Cardiac fibroblast (primary cell): ENCODE measurements at places on chromosomes 16 and 17.
A peak's percentile ranks its signal among the peaks of the same experiment; 100 is the strongest.

GRCh38 chr17:57466521-57466920 is 210.2 kb downstream of the MSI2 start:
- no peak for DNase-seq

DNA sequence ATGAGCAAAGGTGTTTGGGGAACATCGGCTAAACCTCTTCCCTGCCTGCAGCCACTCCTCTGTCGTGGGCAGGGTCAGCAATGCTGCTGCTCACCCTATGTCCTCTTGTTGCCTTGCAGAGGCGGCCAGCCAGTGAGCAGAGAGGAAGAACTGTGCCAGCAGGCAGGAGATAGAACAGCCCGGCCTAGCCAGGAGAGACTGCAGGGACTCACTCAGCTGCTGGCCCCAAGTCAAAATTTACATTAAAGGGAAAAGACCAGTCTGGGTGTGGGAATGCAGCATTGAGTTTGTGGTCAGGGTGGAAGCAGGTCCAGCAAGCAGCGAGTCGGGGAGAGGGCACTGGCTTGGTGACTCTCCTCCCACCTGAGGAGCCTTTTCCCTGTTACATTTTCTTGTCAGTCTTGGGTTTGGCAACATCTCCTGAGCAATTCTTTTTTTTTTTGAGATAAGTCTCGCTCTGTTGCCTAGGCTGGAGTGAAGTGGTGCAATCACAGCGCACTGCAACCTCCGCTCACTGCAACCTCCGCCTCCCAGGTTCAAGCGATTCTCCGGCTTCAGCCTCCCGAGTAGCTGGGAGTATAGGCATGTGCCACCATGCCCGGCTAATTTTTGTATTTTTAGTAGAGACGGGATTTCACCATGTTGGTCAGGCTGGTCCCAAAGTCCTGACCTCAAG is 22.7 kb downstream of the LIG3 start:
- DNase-seq = peak; percentile 30

DNA sequence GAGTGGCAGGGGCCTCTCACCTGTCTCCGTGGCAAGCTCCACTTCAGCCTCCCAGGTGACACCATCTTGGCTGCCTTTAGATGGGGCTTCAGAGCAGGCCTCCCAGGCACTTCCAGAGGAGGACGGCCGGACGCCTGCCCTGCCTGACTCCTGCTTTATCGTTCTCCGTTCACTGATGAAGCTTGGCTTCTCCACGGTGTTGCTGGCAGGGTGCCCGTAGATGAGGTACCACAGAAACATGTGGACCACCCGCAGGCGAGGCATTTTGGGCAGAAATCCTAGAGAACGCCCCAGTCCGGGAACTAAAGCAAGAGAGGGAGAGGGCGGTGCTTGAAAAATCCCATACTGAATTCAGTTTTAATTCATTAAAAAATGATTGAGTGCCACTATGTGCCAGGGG is 54.5 kb downstream of the GTF3C1 start:
- peak; percentile 84 for DNase-seq

DNA sequence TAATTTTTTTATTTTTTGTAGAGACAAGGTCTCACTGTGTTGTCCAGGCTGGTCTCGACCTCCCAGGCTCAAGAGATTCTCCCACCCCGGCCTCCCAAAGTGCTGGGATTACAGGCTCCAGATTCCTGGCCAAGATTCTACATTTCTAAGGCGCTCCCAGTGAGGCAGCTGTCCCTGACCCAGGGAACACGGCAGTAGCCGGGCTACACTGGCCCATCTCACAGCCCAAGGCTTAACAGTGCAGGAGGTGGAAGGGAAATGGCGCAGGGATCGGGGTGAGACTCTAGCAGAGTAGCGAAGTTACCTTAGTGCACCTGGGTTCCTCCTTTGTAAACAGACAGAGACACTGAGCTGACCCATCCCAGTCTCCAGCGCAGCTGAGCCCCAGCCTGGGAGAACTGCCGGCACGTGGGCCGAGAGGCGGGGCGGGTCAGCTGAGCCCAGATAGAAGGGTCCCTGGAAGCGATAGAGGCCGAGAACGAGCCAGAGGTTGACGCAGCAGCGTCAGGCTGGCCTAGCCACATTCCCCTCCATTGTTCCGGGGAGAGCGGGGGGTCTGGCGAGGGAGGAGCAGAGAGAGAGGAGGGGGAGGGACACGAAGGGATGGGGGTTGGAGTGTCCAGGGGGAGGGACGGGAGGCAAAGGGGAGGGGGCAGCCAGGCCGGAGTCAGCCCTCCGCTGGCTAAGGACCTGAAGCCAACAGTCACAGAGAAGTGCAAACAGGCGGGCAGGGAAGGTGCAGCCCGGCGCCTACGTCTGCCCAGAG is 2.5 kb downstream of the CARHSP1 start:
- no peak for DNase-seq

- DNase-seq = no peak
These were observed 116.2 kb downstream of the CDH11 start for GRCh38 chr16:65005696-65006095.

DNA sequence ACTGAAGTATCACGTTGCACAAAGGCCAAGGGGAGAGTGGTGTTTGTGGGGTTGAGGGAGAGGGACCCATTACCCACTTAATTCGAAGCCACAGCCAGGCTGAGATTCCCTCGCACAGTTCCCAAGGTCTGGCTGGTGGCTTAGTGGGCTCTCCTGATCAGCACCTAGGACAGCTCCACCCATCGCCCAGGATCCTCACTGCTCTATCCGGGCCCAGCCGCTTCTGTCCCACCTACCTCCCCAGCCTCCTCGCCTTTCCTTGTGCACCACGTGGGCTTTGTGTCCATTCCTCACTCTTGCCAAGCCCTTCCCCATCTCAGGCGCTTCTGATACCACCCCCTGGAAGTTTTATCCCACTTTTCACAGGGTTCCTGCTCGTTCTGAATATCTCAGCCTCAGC is 163.5 kb downstream of the CCT6B start:
- peak; percentile 14 for DNase-seq

- DNase-seq = peak; percentile 16
These were observed 646 bp downstream of the KIF22 start for GRCh38 chr16:29790949-29791844.

- no peak for DNase-seq
These were observed 36.2 kb downstream of the ADCY7 start for GRCh38 chr16:50302472-50303005.

DNA sequence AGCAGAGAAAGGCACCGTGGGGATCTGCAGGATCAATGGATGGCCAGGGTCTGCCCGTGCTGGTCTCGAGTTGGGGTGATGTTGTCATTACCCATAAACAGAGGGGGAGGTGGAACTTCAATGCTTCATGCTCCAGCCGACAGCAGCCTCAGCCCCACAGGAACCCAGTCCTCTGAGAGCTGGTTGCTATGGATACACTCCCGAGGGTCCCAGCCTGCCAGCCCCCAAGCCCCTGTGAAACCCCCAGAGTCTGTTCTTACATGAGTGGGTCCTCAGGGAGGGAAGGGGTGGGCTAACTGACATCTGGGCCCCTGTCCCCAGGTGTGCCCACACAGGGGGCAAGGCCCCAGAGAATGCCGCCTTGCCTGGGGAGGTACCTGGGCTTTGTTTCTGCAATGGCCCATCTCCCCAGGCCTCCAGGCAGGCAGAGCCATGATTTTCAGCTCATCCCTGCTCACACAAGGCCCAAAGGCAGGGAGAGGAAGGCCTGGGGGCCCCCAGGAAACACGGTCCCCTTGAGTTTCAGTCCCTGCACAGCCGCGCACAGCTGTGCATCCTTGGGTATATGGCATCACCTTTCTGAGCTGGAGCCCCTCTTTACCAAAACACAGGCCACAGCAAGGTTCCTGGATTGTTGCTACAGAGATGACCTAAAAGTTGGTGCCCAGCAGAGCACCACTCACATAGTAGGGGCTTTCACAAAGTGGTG is 223.7 kb downstream of the ZNF423 start:
- no peak for DNase-seq

- DNase-seq = peak; percentile 86
These were observed 6.3 kb downstream of the C17orf75 start for GRCh38 chr17:32335687-32336086.

- no peak for DNase-seq
These were observed 163.3 kb downstream of the ANKFN1 start for GRCh38 chr17:56316604-56317003.

DNA sequence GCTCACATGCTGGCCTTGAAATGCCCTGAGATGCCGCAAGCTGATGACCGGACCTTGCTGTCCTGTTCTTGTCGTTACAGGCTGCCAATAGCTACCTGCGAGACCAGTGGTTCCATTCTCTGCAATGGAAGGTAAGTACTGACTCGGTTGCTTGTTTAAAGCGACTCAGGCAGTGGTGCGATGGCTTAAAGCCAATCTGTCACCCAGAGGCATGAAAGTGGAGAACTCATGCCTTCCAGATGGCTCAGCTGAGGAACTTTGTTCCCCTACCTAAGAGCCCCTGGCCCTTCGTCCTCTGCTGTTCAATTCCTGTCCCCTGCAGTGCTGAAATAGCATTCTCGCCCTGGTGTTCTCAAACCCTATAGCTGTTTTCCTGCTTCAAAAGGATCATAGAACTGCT is 158.3 kb upstream of the PLCG2 start:
- no peak for DNase-seq

- no peak for DNase-seq
These were observed 703.7 kb upstream of the SOX9 start for GRCh38 chr17:71417142-71417541.

DNA sequence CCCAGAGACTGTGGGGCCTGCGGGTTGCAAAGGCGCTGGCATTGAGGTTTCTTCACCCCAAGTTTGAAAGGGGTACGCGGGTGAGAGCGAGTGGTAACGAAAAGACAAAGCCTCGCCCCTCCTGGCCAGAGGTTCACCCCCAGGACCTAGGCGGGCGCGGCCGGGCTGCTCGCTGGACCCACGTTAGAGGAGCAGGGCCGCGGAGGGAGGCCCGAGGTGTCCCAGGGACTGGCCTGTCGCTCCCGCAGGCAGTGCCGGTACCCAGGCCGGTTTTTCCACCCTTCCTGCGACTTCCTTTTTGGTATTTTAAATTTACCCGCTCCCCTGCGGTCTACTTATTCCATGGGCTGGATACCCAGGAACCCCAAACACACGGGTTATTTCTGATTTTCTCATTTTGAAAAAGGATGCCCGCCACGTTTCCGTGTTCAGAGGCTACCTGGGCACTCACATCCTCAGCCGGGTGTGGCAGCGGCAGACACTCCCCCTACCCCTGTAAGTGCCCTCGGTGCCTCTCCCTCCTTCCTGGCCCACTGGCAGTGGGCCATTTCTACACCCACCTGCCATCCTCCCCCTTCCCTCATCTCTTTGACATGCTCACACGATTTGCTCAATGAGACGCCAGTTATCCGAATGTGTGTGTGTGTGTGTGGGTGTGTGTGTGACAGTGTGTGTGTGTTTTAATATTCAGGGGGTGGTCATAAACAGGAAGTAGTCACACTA is 1.6 kb upstream of the FOXL1 start:
- DNase-seq = peak; percentile 43

- DNase-seq = no peak
These were observed 4.2 kb upstream of the MAPK7 start for GRCh38 chr17:19374136-19374535.

- DNase-seq = no peak
These were observed 28.5 kb downstream of the MAF start for GRCh38 chr16:79571903-79572535.

DNA sequence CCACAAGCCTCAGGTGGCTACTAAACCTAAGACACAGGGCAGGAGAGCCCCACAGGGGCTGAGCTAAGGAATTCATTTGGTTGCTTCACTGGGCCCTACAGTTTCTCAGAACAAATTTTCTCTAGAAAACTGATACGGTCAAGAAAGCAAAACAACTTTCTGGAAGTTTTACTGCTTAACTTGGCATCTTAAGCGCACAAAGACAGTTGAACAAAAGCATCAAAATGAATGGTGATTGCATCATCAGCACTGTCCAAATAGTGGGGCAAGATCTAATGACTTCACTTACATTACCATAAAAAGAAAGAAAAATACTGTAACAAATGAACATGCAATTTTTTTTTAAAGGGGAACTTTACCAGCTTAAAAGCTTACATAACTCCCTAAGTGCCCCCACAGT is 47.6 kb downstream of the XPO6 start:
- DNase-seq = peak; percentile 88

DNA sequence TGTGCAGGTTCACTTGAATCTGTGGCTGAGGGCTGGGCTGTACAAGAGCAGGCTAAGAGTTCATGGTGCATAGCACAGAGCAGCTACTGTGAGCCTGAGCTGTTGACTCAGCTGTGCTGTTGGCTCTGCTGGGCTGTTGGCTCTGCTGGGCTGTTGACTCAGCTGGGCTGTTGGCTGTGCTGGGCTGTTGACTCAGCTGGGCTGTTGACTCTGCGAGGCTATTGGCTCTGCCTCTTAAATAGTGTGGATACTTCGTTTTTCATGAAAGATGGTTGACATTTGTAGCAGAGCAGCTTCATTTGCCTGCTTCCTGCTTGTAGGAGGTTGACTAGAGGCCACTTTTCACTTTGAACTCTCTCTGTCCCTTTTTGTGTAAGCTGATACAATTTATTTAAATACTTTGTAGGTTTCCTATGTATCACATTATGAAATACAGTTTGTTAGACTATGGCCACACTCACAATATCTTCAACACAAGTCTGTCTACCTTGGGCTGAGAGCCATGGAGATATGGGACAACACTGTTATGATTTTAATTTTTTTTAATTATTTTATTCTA is 40.3 kb upstream of the CCNF start:
- DNase-seq = peak; percentile 92

- no peak for DNase-seq
These were observed 3.9 kb upstream of the ARHGAP17 start for GRCh38 chr16:25018972-25019617.

DNA sequence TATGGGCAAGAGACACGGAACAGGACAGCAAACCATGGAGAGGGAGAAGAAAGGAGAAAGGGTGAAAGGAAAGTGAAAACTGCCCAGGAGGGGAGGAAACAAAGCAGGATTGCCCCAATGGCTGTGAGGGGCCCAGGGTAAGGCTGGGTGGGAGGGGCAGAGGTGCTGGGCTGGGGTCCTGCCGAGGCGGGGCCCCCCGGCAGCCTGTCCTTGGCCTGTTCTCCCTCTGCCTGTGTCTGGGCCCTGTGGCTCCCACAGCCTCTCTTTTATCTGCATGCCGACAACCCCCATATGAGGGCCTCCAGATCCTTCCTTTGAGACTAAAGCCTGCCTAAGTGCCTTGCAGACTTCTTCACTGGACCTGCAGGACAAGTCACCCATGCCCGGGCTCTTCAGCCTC is 15.5 kb downstream of the ZNHIT3 start:
- no peak for DNase-seq

- no peak for DNase-seq
These were observed 10.0 kb downstream of the SLC22A31 start for GRCh38 chr16:89190150-89190958.

DNA sequence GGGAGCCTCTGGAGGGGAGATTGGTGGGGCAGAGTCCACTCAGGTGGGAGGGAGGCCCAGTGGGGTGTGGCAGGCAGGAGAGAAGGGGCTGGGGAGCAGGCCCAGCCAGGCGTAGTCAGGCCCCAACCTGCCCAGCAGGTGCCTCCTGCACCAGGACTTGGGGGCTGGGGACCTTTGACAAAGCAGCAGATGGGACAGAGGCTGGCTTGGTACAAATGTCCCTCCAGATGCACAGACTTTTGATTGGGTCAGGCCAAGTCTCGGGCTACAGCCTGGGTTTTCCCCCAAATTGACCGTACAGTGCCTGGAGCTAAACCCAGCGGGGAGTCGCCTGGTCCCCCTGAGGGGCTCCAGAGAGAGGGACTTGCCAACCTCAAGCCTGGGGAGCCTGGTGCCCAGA is 411 bp downstream of the GGT6 start:
- no peak for DNase-seq
